Activated CD8-positive, alpha-beta memory T cell treated with anti-CD3 and anti-CD28 coated beads for 36 hours (primary cell): ENCODE measurements at places on chromosomes 5 and 9. TPM values are rescaled to one million over a fixed set of nuclear protein-coding genes. Genes with fewer than 3 reads are reported as not detected.

The GCNT4 gene
- 0.59 TPM for total RNA-seq

The IZUMO3 gene
- not detected for total RNA-seq

The DOCK2 gene
- total RNA-seq, result 168 TPM

The SLCO4C1 gene
- 0.10 TPM for total RNA-seq
